ENCODE measurements at places on chromosomes 6 and 20.

DNA sequence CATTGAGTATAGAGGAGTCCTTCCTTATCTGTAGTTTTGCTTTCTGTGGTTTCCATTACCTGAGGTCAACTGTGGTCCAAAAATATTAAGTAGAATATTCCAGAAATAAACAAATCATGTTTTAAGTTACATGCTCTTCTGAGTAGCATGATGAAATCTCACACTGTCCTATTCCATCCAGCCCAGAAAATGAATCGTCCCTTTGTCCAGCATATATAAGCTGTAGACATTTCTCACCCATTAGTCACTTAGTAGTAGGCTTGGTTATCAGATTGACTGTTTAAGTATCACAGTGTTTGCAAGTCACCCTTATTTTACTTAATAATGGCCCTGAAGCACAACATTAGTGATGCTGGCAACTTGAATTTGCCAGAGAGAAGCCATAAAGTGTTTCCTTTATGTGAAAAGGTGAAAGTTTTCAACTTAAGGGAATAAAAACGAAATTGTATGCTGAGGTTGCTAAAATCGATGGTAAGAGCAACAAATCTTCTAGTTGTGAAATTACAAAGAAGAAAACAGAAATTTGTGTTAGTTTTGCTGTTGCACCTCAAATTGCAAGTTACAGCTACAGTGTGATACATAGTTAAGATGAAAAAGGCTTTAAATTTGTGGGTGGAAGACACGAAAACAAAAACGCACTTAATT, 198.6 kb upstream of the SIM1 start:
- H3K4me1 ChIP-seq, result no peaks in the 10 kb centered on the region
- no peak overlapping the region for H3K4me3 ChIP-seq
- no peak for DNase-seq
- H3K27ac ChIP-seq, result no peak overlapping the region
- H3K36me3 ChIP-seq, result no peaks in the 10 kb centered on the region
- no peaks in the 10 kb centered on the region for H3K27me3 ChIP-seq

- H3K4me3 ChIP-seq, result no peak overlapping the region
- H3K27ac ChIP-seq, result no peak overlapping the region
- no peaks in the 10 kb centered on the region for H3K36me3 ChIP-seq
- H3K27me3 ChIP-seq, result no peaks in the 10 kb centered on the region
- no peak for DNase-seq
- no peaks in the 10 kb centered on the region for H3K4me1 ChIP-seq
Measured at GRCh38 chr6:12467706-12468670, 177.8 kb downstream of the EDN1 start.

DNA sequence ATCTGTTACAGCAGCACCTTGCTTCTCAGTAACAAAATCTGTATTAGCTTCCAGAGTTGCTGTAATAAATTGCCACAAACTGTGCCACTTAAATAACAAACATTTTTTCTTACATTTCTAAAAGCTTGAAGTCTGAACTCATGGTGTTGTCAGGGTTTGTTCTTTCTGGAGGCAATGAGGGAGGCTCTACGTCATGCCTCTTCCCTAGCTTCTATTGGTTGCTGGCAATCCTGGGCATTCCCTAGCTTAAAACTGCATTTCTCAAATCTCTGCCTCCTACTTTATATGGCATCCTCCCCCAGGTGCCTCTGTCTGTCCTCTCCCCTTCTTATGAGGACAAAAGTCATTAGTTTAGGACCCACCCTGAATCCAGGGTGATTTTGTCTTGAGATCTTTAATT, 41.6 kb upstream of the TMEM244 start:
- no peak overlapping the region for H3K27ac ChIP-seq
- peaks cover 6% of the 10 kb centered on the region for H3K27me3 ChIP-seq
- H3K4me1 ChIP-seq, result no peaks in the 10 kb centered on the region
- DNase-seq, result no peak
- no peak overlapping the region for H3K4me3 ChIP-seq
- no peaks in the 10 kb centered on the region for H3K36me3 ChIP-seq

DNA sequence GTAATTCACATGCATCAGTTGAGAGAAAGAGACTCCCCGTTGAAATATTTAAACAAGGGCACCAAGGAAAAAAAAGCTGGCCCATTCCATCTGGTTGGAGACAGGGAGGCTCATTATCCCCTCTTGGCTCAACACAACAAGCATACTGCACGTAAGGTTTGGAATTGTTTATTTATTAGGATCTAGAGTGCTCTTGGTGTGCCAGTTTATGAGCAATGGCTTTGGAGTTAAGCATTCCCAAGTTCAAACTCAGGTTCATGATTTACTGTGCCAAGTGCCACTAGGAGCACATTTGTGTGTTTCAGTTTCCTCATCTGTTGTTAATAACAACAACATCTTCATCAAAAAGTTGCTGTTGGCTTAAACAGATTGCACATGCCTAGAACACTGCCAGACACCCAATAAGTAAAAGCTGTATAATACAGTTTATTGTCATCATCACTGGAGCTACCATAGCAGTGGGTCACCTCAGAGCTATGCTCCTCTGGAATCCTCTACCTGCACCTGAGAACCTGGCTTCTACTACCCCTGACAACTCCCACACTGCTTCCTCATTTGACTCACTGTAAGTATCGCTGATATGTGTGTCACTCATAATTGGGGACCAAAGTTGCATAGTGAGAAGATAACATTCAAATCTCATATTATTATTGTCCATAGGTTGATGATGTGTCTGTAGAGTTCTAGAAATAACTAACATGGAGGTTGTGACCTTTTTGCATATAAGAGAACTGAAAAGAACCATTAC, 5.4 kb downstream of the SLC17A3 start:
- no peak for DNase-seq
- H3K27me3 ChIP-seq, result no peaks in the 10 kb centered on the region
- H3K4me1 ChIP-seq, result no peaks in the 10 kb centered on the region
- H3K36me3 ChIP-seq, result no peaks in the 10 kb centered on the region
- H3K27ac ChIP-seq, result no peak overlapping the region
- no peak overlapping the region for H3K4me3 ChIP-seq

Data from endothelial cell (in vitro differentiated cells).